ENCODE measurements at places on chromosomes 1 and 21.

DNA sequence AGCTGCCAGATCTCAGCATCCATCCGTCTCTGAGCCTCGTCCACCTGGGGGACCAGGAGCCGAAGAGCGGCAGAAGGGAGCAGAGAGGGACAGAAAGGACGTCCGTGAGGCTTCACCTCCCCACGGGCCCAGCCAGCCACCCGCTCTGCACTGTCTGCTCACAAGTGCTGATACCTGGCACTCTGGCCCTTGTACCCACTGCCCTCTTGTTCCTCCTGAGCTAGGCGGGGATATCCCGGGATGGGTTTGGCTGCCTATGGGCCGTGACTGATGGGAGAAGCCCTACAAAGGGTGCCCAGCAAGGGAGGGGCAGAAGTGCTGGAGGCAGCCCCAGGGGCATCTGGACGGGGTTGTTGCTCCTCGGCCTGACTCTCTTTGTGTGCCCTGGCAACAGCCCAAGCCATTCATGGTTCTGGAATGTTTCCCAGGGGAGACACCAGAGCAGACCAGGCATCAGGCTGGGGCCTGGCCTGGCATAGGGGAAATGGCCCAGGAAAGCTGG lies 57.6 kb downstream of the LDLRAD2 start:
- DNase-seq, result no peak

- DNase-seq, result no peak
Measured at GRCh38 chr21:14259747-14260146, 43.8 kb downstream of the RBM11 start.

- no peak for DNase-seq
Measured at GRCh38 chr21:38898422-38899096, 92.8 kb downstream of the ETS2 start.

GRCh38 chr1:187629075-187629474 lies 800.3 kb downstream of the PLA2G4A start:
- no peak for DNase-seq

- DNase-seq, result no peak
Measured at GRCh38 chr1:221856228-221857093, 114.6 kb upstream of the DUSP10 start.

DNA sequence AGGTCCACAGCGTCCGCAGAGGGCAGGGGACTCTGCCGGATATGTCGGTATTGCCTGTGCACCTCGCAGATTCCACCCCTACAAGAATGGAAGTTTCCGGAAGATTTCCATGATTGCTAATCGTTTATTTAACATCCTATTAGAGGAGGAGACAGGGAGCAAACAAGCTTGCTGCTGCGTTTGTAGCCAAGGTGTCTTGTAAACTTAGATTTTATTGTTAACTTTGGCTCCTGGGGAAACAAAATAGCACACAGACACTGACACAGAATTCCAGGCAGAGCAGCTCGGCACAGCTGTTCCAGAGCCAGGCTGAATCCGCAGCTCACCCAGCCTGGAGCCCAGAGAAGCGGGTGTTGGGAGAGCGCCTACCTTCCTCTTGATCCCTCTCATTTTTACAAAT lies 75.7 kb downstream of the AJAP1 start:
- no peak for DNase-seq

- DNase-seq, result no peak
Measured at GRCh38 chr1:192343344-192343743, 26.6 kb downstream of the RGS21 start.

DNA sequence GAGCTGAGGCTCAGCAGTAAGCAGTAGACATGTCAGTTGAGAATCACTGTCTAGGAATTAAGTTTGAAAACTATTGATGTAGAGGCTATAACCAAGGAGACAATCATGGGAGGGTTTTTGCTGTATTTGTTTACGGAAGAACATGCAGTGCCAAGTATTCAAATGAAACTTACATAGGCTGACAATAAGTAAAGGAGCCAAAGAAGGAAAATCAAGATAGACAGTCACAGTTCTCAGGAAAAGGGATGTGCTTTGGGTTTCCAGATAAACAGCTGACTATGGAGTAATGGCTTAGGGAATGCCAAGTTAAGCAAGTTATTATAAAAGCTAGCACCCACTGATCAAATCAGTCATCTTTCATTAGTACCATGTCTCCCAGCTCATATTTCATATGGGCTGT lies 21.5 kb downstream of the GNG12 start:
- DNase-seq, result no peak

- DNase-seq, result no peak
Measured at GRCh38 chr21:15208786-15209185, 144.0 kb upstream of the NRIP1 start.

GRCh38 chr21:14716761-14717396 lies 170.8 kb upstream of the SAMSN1 start:
- DNase-seq, result no peak

DNA sequence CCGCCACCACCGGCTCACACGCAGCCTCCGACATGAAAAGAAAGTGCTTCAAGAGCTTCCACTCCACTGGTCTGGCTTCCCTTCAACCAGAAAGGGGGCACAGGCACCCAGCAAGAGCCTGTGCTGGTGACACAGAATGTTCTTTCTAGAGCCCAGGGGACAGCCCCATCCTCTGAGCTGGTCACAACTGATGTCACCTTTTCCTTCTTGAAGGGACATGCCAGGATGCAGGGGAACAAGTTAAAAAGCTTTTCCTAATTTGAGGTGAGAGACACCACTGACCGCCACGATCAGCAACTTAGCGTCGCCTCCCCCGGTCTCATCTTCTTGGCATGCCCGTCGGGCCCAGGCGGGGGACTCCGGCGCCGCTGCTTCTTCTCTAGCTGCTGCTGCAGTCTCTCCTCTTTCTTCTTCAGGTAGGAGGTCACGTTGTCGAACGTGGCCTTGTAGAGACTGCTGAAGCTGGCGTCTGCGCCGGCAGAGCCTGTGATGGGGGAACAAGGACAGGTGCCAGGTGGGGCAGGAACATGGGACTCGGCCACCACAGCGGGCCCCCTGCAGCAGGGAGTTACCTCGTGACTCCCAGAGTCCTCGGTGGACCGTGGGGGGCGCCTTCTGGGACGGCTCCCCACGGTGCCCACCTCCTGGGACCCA lies 29.5 kb downstream of the WDR4 start:
- DNase-seq, result no peak

- no peak for DNase-seq
Measured at GRCh38 chr1:246527402-246528088, 20.5 kb upstream of the SMYD3 start.
